ENCODE measurements at places on chromosomes 12 and 14. TPM values are rescaled to one million over a fixed set of nuclear protein-coding genes. Genes with fewer than 3 reads are reported as not detected.

Gene PRICKLE1
- 0.83 TPM for total RNA-seq

Gene POTEM
- total RNA-seq: not detected

Gene DDX23
- total RNA-seq: 74.0 TPM

Gene TMEM119
- not detected for total RNA-seq

Gene RNFT2
- 2.5 TPM for total RNA-seq

Gene RND1
- 3.1 TPM for total RNA-seq

Gene MRPS35
- total RNA-seq: 100 TPM

Gene CNTN1
- total RNA-seq: 51.1 TPM

Gene GMFB
- 42.3 TPM for total RNA-seq

Gene GPR65
- not detected for total RNA-seq

Gene ITGA7
- total RNA-seq: 1.3 TPM

Gene PTGER2
- 3.8 TPM for total RNA-seq

Gene REM2
- total RNA-seq: 0.34 TPM

Gene ACOT4
- total RNA-seq: 2.0 TPM

Gene TMEM19
- 32.8 TPM for total RNA-seq

Gene AMIGO2
- total RNA-seq: 69.7 TPM

Gene KRT7
- total RNA-seq: 6,056 TPM

Gene CLEC7A
- total RNA-seq: not detected

Gene PKP2
- total RNA-seq: 9.0 TPM

Gene NTF3
- not detected for total RNA-seq

Gene EGLN3
- 5.0 TPM for total RNA-seq

Gene PRR4
- total RNA-seq: 2.7 TPM

Gene SDR9C7
- not detected for total RNA-seq

Gene RNF212B
- total RNA-seq: not detected

Gene PRB2
- not detected for total RNA-seq

Gene KRT74
- not detected for total RNA-seq

Gene CCDC196
- not detected for total RNA-seq

Gene CLEC4C
- total RNA-seq: not detected

Gene TECPR2
- total RNA-seq: 8.2 TPM

Gene SERPINA10
- not detected for total RNA-seq

Gene RNASE1
- not detected for total RNA-seq

Gene ZDHHC22
- total RNA-seq: 0.29 TPM

Gene CEBPE
- not detected for total RNA-seq

Gene MMP17
- total RNA-seq: 11.3 TPM

Gene MUCL1
- total RNA-seq: not detected

Gene CAPS2
- 0.99 TPM for total RNA-seq

Gene TBX5
- total RNA-seq: not detected

Gene KRT73
- not detected for total RNA-seq

Gene FAM181A
- total RNA-seq: not detected

Gene OR6C75
- not detected for total RNA-seq

Gene MGST1
- 731 TPM for total RNA-seq

Gene OR4K5
- total RNA-seq: not detected
